Choroid plexus epithelial cell (primary cell): ENCODE measurements at places on chromosomes 13 and 19.
A peak's percentile ranks its signal among the peaks of the same experiment; 100 is the strongest.

- no peak for DNase-seq
Observed at GRCh38 chr13:106514928-106515634, 20.4 kb downstream of the EFNB2 start.

- no peak for DNase-seq
Observed at GRCh38 chr19:33365691-33366090, 7.8 kb upstream of the CEBPG start.

DNA sequence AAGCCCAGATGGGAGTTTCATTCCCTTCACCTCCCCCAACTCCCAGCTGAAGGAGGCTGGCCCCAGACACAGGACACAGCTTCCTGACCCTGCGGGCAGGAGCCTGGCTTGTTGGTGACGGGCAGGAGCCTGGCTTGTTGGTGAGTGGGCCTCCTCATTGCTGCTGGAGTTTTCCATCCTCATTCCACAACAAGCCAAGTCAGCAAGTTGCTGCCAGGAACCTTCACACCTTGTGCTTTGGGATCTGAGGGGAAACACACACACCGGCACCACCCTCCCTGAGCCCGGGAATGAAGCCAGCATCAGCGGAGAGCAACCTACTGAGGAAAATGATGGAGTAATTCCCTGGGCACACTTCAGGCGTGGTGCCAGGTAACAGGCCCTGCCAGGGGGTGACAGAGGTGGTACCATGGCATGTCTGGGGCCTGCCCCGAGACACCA, 74.9 kb downstream of the ALOX5AP start:
- no peak for DNase-seq

DNA sequence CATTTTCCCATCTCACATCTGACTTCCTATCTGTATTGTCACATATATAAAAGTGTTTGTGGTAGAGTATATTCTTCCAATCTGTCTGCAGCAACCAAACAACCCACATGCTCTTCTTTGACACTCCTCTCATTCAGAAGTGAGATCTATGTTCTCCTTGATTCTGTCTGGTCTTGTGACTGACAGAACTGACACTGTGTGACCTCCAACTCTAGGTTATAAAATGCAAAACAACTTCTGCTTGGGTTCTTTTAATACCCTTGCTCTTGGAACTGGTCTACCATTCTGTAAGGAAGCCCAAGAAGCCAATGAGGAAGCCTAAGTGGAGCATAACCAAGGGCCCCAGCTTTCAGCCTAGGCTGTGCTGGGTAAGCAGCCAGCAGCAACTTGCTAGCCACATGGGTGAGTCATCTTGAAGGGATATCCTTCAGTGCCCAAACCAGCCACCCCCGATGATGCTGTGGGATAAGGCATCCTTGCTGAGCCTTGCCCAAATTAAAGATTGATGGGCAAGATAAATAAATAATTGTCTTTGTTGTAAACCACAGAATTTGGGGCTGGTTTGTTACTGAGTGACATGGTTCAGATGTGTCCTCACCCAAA, 18.4 kb upstream of the ITM2B start:
- DNase-seq = no peak

DNA sequence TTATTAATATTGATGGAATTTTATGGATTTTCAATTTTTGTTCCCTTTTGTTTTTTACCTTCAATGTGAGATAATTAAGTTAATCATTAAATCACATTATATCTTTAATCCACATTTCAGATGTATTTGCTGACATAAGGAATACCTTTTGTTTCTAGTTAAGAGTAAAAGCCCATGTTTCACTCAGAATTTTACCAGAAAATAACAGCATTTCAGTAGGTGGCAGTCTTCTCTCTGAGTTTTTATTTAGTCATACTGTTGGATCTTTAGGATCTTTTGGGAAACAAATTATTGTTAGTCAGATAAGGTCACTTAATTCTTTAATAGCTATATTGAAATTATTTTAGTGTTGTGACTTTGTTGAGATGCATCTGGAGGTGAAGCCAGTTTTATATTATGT, 67.9 kb downstream of the NDFIP2 start:
- peak; percentile 42 for DNase-seq

DNA sequence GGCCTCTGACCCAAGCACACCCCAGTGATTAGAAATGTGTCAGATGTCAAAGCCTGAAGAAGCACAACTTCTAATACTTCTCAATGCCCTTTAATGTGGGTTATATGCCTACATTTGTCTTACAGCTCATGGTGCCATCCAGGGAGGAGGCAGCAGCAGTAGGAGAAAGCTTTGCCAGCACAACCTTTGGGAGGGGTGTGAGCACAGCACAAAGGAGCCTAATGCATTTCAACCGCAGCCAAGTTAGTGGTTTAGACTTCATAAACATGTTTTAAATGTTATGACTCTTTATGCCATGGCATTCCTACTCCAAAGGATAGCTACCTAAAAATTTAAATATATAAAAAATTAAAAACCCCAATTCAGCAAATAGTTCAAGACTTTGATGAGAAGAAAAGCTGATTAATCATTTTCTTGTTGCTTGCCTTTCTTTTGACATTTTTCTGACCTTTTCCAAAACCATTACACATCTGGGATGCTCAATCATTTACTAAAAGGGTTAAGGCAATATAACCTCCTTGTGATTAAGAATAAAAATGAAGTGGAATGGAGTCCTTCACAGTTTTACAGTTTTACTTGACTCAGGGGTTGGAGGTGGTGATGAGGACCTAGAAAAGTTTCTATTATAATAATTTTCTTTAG, 142.7 kb downstream of the DLEU7 start:
- no peak for DNase-seq

GRCh38 chr13:32047088-32047487, 15.5 kb downstream of the FRY start:
- no peak for DNase-seq

DNA sequence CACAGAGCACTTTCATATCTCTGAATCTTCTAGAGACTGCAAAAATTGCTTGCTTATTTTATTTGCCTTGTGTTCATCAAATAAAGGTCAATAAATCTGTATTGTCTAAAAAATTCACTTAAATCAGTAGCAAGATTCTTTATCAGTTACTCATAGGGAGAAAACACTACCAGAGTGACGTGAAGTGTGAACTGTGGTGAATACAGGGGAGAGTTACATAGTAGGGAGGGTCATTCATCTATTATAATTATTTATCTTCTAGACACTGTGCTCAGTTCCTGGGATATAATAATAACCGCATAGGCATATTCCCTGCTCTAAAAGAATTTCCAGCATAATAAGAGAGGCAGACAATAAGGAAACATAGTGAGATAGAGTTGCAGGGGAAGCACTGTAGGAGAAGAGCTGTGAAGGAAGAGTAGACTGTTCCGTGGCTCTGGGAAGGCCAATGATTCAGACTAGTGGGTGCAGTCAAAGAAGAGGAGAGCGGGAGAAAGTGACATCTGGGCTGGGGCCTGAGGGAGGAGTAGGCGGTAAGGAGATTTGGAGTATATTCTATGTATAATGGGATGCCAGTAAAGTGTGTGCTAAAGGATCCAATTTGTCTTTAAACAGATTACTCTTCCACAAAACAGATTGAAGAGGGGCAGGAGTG, 84.0 kb upstream of the TDRD3 start:
- DNase-seq = peak; percentile 10

- DNase-seq = no peak
Observed at GRCh38 chr13:25372284-25373081, 709 bp downstream of the ATP8A2 start.

- DNase-seq = peak; percentile 98
Observed at GRCh38 chr19:48362716-48363499, 832 bp downstream of the TMEM143 start.

DNA sequence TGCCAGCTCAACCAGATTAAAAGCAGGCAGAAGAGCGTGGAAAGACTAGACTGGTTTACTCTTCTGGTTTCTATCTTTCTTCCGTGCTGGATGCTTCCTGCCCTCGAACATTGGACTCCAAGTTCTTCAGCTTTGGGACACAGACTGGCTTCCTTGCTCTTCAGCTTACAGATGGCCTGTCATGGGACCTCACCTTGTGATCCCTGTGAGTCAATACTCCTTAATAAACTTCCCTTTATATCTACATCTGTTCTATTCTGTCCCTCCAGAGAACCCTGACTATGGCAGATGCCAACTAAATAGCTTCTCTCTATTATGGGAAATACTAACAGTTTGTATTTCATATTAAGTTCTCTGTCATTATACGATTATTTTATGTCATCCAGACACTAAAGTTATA, 609.1 kb downstream of the LMO7 start:
- DNase-seq = no peak
